Iris pigment epithelial cell (primary cell): ENCODE measurements at places on chromosomes 5 and 9.

- DNase-seq = no peak
These were observed 6.2 kb upstream of the ST6GALNAC4 start for GRCh38 chr9:127923046-127923445.

- DNase-seq = no peak
These were observed 2160.4 kb downstream of the MAT2B start for GRCh38 chr5:165665735-165666400.

DNA sequence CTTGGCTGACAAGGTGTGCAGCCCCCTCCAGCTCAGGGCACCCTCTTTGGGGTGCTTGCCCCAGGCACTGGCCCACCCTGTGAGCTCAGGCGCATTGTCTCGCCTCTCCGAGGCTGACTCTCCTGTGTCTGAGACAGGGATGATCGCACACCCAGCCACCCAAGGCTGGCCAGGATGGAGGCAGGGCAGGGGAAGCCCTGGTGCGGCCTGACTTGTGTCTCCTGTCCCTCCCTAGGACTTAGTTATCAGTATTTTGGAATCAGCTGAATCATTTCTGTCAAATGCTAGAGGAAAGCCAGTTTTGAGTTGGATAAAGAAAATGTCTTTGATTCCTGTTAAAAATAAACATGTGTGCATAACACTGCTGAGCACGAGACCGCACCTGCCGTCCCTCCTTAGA is 2.5 kb upstream of the DBH start:
- DNase-seq = no peak

GRCh38 chr5:19172926-19173470 is 815.0 kb downstream of the CDH18 start:
- DNase-seq = no peak

DNA sequence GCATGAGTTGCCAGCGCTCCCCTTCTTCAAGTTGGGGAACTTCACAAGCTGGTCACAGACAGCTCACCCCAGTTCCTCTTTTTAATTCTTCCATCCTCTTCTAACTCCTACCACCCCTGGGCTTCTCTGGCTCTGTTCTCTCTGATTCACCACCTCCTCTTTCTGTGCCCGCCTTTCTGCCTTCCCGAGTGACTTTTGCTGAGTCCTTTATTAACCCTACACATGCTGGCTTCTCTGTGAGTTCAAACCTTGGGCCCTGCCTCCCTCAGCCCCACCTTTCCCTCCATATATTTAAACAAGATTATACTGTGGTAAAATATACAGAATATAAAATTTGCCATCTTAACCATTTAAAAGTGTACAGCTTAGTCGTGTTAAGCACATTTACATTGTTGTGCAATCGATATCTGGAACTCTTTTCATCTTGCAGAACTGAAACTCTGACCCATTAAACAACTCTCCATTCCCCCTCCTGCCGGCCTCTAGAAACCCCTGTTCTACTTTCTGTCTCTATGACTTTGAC is 32.0 kb downstream of the SLC46A2 start:
- DNase-seq = peak; percentile 20

DNA sequence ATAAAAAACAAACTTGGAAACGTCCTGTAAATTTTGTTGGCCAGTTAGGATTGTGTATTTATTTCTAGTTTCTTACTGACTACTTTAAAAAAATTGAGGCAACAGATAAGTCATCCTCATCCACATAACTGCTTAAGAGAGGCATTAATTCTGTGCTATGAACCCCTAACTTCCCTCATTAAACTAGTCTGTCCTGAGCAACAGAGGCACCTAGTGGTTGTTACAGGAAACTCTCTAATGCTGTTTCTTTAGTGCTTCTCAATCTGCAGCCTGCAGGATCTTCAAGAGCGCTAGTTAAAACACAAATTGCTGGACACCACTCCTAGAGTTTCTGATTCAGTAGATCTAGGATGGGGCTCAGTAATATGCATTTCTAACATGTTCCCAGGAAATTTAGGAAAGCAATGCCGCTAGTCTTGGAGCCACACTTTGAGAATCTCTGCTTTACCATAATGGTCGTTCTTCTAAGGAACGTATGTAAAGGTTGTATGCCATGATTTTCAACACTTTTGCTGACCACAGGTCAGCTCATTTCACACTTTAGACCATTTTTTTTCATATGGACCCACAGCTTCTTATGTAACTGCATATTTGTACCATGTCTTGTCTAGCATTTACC is 410.1 kb upstream of the SMARCA2 start:
- peak; percentile 20 for DNase-seq

DNA sequence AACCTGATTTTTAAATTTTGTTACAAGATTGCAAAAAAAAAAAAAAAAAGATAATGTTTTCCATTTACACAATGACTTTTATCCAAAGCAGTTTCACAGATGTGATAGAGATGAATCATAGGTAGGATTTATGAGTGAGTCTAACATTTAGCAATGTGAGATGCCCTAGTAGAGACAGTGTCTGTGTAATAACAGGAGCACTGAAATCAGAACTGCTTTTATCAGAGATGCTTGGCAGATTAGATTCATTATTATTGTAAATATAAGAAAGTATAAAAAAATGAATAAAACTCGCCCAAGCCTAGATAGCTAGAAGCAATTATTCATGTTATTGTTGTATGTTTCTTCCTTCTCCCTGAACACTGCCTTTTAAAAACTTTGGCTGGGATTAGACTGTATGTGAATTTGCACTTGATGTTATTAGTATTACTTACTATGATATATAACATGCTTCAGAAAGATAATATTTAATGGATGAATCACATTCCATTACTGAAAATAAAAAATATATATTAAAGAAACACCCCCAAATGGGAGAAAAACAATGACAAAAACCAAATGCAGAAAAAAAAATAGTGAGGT is 567.3 kb upstream of the KLF4 start:
- peak; percentile 89 for DNase-seq

- DNase-seq = no peak
These were observed 222.1 kb downstream of the SYK start for GRCh38 chr9:91023741-91024140.

- peak; percentile 58 for DNase-seq
These were observed 4.2 kb upstream of the ZNF366 start for GRCh38 chr5:72511366-72511765.

DNA sequence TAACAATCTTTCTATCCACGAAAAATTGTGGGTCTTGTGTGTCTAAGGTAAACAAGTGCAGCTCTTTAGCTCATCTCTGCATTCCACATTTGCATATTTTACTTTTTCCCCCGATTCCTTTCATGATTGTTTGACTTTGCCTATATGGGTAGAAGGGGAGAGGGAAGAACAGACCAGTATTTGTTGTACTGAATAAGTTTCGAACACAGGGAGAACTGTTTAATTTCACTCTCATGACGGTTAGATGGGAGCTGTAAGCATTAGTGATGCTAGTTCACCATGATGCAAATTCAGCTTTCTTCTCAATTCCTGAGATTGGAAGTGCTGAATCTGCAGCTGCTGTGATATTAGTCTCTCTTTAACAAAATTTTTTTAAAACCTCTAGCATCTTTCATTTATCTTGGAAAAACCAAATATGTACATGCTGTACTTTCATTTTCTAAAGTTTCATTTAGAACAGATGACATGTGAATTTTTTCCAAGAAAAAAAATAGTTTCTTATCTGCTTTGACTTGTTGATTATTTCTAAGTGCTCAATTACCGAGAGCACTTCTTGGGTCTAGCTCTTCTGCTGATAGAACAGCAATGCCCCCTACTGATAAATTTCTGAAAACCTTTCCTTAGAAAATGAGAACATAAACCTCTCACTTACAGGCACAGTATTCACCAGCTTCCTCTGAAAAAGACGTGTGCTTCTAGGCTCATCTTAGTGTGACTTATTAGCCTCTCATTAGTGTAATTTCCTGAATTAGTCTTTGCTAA is 149.5 kb downstream of the BAAT start:
- DNase-seq = peak; percentile 10

- DNase-seq = no peak
These were observed 374.9 kb upstream of the CLINT1 start for GRCh38 chr5:158233735-158234322.

GRCh38 chr5:179840321-179840720 is 18.3 kb downstream of the MRNIP start:
- DNase-seq = no peak

GRCh38 chr5:113039229-113039933 is 62.8 kb downstream of the DCP2 start:
- no peak for DNase-seq

DNA sequence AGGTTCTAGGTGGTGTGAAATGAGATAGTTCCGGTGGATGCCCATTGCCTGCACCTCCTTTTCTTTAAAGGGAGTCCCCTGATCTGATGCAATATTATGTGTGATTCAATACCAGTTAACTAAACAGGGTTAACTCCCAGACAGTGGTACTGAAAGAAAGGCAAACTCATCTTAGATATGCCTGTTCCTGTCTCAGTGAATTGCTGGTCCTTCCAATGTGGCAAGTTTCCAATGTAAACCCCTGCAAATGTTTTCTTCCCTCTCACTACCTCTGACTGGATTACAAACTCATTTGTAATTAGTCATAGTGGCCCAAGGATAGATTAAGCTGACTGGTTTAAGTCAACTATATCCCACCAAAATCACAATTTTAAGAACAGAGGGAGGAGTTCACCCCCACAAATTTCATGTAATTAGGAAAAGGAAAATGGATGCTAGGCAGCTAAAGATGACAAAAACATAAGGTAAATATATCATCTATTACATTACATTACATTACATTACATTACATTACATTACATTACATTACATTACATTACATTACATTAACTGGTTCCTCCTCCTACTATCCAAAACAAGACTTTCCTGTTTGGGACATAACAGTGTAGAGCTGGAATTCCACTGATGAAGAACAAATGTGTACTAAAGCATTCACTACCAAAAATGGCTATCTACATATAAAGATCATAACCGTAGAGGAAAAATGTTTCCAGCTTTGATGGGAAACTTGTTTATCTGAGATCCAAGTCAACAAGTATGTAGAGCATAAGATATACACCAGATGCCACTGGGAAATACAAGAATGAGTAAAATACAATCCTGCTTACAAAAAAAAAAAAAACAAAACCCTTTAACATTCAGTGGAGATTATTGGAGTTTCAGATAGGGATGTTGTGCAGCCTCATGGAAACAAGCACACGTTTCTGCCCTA is 121.5 kb upstream of the SNX2 start:
- DNase-seq = peak; percentile 49

DNA sequence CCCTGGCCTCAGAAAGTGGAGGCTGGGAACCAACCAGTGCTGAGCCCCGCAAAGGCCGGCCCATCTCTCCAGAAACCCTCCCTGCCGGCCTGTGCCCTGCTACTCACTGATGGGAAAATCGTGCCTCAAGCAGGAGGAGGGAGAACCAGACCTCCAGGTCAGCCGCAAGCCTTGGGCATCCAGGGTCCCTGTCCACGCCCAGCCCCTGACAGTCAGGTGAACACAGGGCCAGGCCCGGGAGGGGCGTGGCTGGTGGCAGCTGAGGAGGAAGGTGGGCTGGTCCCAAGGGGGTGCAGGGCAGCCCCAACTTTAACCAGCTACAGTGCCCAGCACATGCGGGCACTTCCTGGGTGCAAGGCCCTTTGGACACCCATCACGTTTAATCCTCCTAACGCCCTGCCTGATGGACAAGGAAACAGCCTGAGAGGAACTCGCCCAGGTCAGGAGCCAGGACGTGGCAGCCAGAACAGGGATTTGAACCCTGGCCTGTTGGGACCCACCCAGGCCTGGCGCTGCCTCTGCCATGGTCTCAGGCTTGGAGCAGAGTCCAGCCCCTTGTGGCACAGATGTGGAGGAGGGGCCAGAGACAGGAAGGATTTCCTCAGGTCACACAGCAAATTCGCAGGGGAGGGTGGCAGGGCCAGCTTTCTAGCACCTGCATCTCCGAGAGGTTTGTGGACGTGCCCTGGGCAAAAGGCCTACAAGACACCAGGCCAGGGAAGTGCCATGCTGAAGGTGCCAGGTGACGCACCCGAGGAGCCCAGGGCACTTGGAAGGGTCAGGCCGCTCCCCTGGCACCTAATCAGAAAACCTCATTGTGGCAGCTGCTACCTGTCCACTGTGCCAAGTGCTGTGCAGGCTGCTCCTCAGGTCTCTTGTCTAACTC is 4.5 kb downstream of the RALGDS start:
- DNase-seq = no peak

- DNase-seq = no peak
These were observed 75.2 kb upstream of the HRH2 start for GRCh38 chr5:175582697-175583096.

- DNase-seq = no peak
These were observed 9.4 kb upstream of the RHOBTB3 start for GRCh38 chr5:95721582-95722295.

DNA sequence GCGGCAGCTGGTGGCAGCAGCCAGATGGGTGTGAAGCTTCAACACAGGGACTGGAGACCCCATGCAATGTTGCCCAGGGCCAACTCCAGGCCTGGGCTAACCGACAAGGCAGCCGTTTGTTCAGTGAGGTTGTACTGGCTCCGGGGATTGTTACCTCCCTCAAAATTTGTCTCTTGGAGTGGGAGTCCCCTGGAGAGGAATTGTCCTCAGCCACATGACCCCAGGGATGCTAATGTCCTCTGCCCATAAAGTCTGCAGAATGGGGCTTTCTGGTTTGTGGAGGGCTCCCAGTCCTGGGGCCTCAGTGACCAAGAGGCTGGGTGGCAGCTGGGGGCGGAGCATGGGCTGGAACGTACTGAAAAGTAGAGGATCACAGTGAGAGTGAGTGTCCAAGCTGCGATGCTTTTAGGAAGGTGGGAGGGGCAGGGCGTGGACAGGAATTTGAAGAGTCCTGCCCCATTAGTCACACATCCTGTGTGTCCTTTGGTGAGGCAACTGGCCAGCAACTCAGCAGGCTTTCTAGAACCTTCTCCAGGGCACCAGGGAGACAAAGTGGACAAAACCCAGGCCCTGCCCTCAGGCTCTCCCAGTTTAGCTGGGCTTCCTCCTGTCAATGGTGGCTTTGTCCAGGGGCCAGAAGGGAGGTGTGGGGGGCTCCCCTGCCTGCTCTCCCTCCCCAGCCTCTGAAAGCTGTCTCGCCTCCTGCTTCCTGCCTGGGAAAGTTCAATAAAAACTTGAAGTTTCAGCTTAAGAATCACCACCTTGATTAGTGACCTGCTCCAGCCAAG is 114.0 kb downstream of the NSG2 start:
- DNase-seq = peak; percentile 16

DNA sequence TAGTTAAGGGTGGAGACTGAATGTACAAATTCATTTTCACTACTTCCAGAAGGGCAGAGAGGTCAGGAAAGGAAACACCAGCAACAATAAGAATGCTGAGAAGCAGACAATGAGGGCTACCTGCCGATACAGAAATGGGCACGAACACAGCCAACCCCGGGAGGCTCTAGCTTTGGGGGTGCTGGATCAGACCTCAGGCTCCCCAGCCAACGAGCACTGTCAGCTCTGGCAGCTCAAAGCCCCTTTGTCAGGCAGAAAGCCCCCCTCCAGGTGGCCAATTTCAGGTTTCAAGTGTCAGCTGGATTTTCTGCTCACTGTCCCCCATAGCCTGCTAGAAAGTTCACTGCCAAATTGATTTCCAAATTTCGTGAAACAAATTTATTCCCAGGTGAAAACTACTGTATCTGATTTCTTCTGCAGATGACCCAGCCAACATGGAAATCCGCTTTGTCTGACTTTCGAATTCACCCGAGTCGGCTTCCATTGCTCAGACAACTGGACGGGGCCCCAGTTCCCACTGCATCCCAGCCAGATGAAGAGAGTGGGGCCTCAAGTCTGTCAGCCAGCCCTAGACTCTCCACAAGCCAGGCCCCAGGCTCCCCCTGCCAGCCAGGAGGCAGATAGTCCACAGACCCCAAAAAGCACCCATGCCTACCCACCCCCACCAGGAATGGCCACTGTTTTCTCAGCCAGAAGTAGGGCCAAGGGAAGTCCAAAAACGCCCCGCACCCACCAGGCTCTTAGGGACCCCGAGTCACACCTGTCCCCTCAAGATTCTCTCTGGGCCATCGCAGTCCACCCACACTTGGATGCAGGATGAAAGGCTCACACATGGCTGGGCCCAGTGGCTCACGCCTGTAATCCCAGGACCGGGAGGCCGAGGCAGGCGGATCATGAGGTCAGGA is 96.5 kb upstream of the PHYKPL start:
- no peak for DNase-seq
